CD8-positive, alpha-beta T cell (primary cell): ENCODE measurements at places on chromosomes 12 and 14.

- no peak for DNase-seq
Observed at GRCh38 chr12:121827351-121828099, 23.7 kb downstream of the SETD1B start.

DNA sequence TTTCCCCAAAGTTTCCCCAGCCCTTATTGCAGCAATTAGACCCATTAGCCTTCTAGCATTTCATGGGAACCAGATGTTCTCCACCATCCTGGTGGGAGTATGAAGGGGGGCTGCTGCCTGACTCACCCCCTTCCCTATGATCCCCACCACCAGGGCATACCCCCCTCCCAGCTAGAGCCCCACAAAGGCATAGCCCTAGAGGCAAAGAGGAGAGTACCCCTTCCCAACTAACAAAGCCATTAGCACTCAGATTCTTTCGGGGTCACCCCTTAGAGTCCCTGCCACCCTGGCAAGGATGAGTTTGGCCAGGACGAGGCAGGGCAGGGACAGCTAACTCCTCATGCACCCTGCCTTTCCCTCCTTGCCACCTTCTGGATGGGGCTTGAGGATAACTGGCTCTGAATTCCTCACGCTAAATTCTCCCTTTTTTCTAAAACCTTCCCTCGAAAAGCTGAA lies 9.2 kb downstream of the RARG start:
- no peak for DNase-seq

DNA sequence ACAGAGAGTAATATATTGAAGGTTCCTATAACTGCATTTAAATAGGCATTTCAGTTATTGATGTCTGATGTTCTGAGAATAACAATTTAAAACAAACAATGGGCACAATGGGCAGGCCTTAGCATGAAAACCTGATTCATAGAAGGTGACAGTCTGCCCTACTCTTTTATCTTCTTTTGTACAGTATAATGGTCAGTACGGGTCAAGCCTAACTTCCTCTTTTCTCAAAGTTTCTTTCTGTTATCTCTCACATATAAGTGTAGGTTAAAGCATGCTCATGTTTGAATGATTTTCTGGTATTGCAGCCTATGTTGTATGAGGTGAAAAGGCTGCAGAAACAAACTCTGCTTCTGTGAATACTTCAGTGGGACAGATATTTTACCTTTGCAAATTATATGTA lies 14.2 kb downstream of the FKBP3 start:
- DNase-seq = no peak

- no peak for DNase-seq
Observed at GRCh38 chr12:109510196-109510595, 32.8 kb downstream of the UBE3B start.

GRCh38 chr12:81797100-81797499 lies 38.0 kb upstream of the PPFIA2 start:
- no peak for DNase-seq

- no peak for DNase-seq
Observed at GRCh38 chr12:106873983-106874382, 81.7 kb upstream of the TMEM263 start.
